CMK (cell line): ENCODE measurements at places on chromosomes 7 and 10.

DNA sequence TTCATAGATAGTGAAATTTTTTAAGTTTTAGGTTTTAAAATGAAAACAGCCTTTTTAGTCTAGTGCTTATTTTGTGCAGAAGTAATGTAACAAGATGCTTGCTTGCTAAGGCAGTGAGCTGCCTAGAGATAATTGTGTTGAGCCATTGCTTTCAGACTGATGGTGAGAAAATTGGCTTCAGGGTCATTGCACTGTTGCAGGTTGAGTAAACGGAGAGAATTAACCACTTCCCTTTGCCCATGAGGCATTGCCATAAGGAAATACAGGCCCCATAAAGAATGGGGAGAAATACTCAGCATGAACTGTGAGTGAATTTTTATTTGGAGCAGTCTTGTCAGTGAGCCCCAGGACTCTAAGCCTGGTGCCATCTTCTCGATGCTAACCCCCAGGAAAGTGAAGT lies 140.5 kb downstream of the LRRC4 start:
- DNase-seq, result no peak

- DNase-seq, result no peak
These were observed 23.9 kb downstream of the DRGX start for GRCh38 chr10:49371967-49372366.

DNA sequence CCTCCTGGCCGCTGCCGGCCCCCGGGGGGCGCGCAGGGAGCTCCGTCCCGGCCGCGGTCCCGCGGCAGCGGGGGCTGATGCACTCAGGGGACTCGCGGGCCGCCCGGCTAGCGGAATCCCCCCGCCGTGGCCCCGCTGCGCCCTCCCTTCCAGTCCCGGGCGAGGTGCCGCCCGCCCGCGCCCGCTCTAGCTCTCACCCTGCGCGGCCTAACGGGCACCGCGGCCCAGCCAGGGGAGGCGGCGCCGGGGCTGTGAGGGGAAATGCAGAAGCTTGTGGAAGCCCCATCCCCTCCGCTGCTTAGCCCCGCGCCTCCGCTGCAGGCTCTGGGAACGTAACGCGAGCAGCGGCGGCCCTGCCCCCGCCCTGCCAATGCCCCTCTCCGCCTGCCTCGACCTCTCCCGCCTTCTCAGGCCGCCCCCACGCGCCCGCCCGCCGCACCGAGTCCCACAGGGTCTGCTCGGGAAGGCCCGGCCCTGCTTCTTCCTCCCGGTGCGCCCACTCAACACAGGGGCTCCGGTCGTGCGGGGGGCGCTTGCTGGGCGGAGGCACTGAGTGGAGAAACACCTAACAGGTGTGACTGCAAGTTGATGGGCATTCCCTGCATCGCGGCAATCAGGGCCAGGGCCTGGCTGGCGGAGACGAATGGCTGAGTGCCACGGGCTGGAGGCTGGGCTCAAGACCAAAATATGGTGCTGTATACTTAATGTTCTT lies 384 bp upstream of the TMEM229A start:
- DNase-seq, result no peak

- no peak for DNase-seq
These were observed 223.8 kb downstream of the PLXDC2 start for GRCh38 chr10:20040012-20040411.

DNA sequence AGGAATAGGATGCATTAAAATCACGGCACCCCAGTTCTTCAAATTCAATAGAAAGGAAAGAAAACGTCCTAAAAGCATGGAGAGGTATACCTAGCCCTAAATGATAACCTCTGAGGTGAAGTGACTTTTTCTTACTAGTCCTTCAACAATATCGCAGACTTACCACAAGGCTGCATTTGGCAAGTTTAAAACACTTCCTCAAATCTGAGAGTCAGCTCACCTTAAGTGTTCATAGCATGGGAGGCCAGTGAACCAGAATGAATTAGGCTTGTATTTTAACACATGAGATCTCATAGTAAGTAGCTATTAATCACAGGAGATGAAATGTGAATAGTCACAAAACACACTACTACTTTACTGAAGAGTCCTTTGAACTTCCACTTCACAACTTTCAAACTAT lies 124.2 kb downstream of the RNF32 start:
- no peak for DNase-seq

GRCh38 chr10:89278034-89278535 lies 23.8 kb upstream of the IFIT2 start:
- DNase-seq, result no peak

GRCh38 chr10:52820309-52820708 lies 47.7 kb upstream of the MBL2 start:
- DNase-seq, result no peak

DNA sequence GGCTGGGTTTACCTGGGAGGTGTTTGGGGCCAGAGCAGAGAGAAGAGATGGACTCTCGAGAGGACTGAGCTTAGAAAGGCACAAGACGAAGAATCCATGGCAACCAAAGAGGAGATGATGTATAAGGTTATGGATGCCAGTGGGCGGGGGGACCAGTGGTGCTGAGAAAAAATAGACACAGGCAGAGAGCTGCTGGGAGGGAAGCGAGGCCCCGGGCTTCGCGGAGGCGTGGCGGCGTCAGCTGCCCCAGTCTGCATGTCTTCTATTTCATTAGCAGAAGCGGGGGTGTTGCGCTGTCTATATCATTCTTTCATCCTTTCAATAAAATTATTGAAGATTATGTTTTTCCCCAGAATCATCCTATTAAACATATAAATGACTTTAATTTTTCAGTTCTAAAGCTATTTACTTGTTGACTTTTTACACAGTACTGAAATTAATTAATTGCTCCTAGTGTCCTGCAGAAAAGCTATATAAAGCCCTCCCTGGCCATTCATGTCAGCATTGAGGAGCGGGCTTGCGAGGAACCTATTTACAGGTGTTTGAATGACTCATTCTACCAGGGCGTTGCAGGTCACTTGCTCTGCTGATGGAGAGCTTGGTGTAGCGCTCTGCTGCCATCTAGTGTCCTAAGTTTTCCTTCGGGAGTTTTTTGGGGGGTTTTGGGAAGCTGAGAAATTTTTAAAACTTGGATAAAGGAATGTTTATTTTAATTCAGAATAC lies 42.9 kb upstream of the BHLHA15 start:
- peak; percentile 5 for DNase-seq

- DNase-seq, result no peak
These were observed 13.5 kb downstream of the KCTD7 start for GRCh38 chr7:66642186-66642585.

DNA sequence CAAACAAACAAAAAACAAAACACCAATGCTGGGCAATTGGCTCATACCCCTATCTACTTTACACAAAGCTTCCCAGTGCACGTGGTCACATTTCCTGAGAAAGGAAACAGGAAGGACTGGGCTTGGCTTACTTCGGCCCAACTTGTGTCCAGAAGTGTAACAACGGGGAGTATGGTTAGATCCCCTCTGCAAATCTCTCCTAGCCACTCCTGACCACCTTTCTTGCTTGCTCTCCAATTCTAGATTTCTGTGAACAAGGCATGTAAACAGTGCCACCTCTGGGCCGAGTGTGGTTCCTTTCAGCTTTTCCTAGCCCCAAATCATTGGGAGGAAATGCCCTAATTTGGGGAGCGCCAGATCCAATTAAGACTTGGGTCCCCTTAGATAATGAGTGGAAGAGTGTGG lies 21.0 kb upstream of the FRAT2 start:
- DNase-seq, result no peak

DNA sequence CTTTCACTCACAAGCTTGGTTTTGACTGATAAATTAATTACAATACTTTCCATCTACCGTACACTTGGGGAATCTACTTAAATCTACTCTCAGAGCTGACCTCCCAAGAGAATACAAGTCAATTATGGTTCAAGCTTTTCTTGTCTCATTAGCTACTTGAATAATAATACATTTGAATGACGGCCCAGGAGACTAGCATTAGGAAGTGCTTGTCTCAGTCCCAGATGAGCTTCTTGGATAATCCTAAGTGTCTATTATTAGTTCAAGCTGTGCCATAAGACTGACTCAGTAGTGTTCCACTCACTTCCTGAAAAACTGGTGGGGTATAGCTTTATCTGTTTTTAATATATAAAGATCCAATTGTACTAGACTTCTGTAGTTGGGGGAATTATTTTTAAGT lies 100.2 kb downstream of the GNAT3 start:
- DNase-seq, result no peak

DNA sequence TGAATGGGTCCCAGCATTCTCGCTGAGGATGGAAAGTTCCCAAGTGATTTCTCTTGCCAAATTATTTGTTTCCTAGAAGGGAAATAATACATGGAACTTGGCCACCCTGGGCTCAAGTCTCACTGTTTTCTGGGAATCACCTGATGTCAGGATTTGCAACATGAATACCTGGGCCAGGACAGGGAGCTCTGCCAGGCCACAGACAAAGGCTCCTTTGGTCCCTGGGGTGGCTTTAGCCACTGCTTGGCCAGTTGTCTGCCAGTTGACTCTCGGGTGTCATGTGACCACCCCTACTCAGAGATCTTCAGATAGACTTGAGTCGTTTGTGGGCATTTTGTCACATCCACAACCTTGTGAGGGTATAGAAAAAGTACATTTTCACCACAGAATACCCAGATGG lies 258.0 kb upstream of the HABP2 start:
- DNase-seq, result no peak

- no peak for DNase-seq
These were observed 54.7 kb upstream of the MRLN start for GRCh38 chr10:59807629-59808620.

- DNase-seq, result no peak
These were observed 173.4 kb downstream of the FAM107B start for GRCh38 chr10:14601326-14601725.

DNA sequence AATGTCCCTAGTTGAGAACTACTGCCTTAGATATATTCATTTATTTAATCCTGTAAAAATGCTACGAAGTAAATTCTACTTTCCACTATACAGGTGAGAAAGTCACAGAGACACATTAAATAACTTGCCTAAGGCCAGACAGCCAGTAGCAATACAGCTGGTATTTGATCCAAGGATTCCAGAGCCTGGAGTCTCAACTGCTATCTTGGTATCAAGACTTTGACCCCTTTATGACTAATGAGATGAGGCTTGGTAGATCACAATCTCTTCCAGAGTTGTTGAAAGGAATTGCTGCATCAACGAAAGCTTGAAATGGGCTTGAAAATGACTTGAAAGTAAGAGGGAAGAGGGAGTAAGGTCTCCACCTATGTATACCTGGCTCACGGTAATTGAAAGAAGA lies 83.3 kb downstream of the ORC5 start:
- no peak for DNase-seq

GRCh38 chr7:30764030-30764975 lies 6.9 kb upstream of the MINDY4 start:
- DNase-seq, result no peak

GRCh38 chr7:18399436-18400235 lies 95.9 kb upstream of the HDAC9 start:
- DNase-seq, result no peak

GRCh38 chr7:76244781-76245391 lies 43.2 kb downstream of the SRRM3 start:
- DNase-seq, result no peak

- no peak for DNase-seq
These were observed 68.7 kb downstream of the ZNF727 start for GRCh38 chr7:64113981-64114380.

GRCh38 chr7:44793919-44794318 lies 2.6 kb upstream of the PPIA start:
- DNase-seq, result no peak

DNA sequence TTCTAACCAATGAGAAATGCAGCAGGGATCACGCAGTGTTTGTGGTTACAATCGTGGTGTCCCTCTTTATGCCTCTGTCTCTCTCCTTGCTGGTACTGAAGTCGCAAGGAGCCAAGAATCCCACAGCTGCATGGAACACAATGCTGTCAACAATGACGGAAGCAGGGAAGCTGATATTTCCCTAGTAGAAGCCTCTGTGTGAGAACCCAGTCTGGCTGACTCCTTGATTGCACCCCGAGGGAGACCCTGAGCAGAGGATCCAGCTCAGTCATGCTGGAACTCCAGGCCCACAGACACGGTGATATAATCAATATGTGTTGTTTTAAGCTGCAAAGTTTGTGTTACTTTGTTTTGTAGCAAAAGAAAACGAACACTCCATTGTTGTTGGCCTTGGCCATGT lies 677.9 kb downstream of the PARD3 start:
- DNase-seq, result no peak

- no peak for DNase-seq
These were observed 30.2 kb downstream of the TAS2R16 start for GRCh38 chr7:122965306-122965705.

GRCh38 chr7:27277628-27278027 lies 35.0 kb downstream of the EVX1 start:
- DNase-seq, result no peak

- DNase-seq, result no peak
These were observed 10.7 kb downstream of the PSAP start for GRCh38 chr10:71840177-71840957.

DNA sequence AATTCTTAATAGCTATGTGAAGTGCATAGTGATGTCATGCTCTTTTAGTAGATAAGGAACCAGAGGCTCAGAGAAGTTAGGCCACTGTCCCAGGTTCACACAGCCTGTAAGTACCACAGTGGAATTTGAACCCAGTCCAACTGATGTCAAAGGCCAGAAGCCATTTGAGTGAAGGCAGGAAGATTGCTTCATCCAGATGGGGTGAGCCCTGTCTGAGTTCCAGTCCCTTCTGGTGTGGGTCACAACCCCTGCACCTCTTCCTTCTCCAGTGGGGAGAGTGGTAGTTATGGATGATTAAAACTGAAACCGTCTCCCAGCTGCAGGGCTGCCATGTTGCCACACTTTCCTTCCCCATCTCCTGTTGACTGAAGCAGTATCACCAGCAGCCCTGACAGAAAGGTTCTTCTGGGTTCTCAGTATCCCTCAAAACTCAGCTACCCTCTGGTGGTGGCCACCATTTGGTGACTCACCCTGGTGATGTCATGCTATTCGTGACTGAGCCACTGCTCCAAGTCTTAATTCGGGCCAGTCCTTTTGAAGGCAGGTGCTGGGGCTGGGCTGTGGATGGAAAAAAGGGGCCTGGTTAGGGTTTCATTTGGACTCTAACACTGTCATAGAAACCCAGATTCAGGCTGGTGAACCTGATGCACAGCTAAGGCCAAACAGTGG lies 1.5 kb upstream of the C10orf95 start:
- no peak for DNase-seq

GRCh38 chr7:48274662-48275061 lies 103.4 kb downstream of the ABCA13 start:
- no peak for DNase-seq

GRCh38 chr7:95476904-95477594 lies 8.7 kb upstream of the ASB4 start:
- no peak for DNase-seq

DNA sequence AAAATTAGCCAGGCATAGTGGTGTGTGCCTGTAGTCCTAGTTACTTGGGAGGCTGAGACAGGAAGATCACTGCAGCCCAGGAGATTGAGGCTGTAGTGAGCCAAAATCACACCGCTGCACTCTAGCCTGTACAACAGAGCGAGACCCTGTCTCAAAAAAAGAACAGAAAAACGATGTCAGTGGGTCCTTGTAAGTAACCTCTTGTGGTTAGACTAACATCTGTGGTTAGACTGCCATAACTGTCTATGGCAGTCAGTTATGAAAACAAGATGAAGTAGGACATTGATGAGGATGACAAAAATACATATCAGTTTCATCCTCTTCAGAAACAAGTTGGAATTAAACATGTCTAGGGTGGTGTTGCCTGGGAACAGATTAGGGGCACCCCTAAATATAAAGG lies 53.3 kb downstream of the AKAP9 start:
- DNase-seq, result no peak

GRCh38 chr7:51950813-51951212 lies 634.2 kb upstream of the COBL start:
- DNase-seq, result no peak
